ENCODE measurements at places on chromosomes 4 and X.

DNA sequence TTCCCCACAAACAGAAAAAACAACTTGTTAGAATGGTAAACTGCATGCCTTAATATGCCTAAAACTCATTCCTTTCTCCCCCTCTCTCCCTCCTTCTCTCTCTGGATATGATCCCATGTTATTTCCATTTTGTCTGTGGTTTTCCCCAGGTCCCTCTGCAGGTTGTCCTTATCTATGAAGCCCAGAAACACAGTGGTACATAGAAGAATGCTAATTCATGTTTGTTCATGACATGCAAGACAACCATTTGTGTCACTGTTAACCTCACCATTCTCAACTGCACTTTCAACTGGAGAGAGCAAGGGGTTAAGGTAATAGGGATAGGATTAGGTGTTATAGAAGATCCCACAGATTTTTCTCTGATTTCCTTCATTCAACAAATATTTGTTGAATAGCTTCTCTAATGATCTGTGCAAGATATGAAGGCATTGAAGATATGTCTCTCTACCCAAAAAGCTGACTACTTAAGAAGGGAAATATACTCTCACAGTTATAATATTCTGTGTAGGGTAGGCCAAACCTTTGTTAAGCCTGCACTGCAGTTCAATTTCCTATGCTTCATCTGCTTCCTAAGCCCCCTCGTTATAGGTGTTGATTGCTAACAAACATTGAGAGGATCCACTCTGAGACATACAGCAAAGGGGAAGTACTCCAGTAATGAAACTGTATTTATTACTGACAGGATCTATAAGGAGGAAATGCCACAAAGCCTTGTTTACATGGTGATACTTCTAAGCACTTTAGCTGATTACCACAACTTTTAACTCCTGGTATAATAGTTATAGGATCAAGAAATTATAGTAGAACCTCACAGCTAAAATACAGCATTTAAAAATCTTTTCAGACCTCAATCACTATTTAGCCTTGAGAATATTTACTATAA, 96.1 kb downstream of the FRYL start:
- DNase-seq, result no peak

- no peak for DNase-seq
Observed at GRCh38 chr4:125780164-125780563, 465.4 kb downstream of the FAT4 start.

GRCh38 chr4:82866706-82867385, 24.1 kb downstream of the SEC31A start:
- no peak for DNase-seq

DNA sequence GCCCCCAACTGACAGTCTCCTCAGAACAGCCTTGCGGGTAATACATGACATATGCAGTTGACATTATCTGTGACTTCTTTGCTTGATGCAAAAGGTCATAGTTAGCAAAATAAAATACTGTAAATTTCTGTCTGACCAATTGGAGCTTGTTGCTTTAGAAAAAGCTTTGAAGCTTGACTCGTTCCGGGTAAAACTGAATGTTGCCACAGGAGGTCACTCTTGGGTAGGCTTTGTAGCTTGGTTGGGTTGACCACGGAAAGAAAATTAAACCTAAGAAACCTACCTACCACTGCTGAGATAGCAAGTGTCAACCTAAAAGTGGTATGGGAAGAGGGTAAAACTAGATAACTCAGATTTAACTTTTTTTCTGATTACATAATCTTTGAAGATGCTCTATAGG, 23.2 kb downstream of the PRPS2 start:
- no peak for DNase-seq

- no peak for DNase-seq
Observed at GRCh38 chrX:12881914-12882313, 15.0 kb downstream of the TLR7 start.

DNA sequence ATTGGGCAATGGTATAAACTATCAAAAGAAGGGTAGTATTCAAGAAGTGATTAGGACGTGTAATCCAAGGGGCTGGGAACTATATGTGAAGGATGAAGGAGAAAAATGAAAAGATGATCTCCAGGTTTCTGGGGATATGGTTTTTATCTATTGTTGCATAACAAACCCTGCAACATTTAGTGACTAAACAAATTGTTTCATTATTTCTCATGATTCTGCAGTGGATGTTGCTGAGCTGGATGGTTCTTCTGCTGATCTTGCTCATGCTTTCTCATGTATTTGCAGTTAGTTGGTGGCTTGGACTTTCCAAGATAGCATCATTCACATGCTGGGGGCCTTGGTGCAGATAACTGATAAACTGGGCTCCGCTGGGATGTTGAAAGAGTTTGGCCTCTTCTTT, 29.1 kb downstream of the PHOX2B start:
- DNase-seq, result no peak

- no peak for DNase-seq
Observed at GRCh38 chr4:6372649-6373525, 99.5 kb downstream of the PPP2R2C start.

DNA sequence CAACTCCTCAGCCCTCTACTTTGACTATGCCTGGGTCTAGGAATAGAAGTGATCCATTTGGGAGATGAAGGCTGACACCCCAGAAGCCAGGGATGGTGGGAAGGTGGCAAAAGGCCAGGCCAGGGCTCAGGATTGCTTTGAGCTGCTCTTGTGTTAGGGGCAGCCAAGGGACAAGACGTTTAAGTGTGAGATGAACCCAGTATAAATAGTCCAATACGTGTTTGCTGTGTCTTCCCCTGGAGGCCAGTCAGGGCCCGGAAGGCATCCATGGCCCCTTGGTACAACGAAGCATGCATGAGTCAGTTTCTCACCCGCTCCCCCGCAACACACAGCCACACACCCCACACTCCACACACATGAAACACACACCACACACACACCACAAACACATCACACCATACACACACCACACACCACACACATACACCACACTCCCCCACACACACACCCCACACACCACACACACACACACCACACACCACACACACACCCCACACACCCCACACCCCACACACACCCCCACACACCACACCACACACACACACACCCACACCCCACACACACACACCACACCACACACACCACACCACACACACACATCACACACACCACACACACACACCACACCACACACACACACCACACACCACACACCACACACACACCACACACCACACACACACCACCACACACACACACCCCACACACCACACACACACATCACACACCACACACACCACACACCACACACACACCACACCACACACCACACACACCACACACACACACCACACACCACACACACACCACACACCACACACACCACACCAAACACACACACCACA, 5.1 kb downstream of the STARD8 start:
- no peak for DNase-seq

DNA sequence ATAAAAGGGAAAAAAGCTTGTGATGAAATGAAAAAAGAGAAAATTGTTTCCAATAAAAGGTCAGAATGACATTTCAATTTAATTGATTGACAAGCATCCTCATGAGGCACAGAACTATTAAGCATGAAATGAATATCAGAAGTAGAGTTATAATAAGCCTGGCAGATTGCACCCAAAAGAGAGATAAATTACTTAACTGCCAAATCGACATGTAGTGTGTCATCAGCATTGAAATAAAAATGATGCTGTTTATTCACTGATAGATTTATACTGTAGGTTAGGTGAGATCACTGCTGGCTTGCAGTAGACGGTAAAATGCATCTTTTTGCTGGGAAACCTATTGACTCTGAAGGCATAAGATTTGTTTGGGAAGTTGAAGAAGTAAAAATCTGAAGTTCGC, 507.2 kb downstream of the FSTL5 start:
- no peak for DNase-seq

DNA sequence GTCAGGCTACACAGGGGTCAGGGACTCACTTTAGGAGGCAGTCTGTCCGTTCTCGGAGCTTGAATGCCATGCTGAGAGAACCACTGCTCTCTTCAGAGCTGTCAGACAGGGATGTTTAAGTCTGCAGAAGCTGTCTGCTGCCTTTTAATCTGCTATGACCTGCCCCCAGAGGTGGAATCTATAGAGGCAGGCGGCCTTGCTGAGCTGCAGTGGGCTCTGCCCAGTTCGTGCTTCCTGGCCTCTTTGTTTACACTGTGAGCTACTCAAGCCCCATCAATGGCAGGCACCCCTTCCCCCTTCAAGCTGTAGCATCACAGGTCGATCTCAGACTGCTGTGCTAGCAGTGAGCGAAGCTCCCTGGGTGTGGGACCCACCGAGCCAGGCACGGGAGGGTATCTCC, 31.5 kb upstream of the UNC5C start:
- no peak for DNase-seq

GRCh38 chr4:63717384-63717783, 691.9 kb downstream of the TECRL start:
- DNase-seq, result no peak

GRCh38 chr4:109079201-109079600, 223.3 kb downstream of the COL25A1 start:
- no peak for DNase-seq

DNA sequence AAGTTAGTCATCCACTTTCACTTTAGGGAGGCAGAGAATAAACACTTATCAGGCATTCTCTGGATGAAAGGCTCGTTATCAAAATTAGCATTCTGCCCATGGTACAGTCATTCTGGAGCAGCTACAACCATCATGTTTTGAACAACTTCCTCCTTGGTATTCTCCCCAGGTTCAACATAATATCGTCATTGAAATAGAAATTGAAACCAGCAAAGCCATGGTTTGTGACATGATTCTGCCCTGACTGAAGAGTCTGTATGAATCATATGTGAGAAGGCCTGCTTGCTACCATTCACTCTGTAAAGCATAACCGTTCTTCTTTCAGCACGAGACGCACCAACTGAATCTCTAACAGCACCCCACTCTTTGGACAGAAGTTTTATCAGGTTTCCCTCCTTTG, 127.5 kb upstream of the RADX start:
- no peak for DNase-seq

DNA sequence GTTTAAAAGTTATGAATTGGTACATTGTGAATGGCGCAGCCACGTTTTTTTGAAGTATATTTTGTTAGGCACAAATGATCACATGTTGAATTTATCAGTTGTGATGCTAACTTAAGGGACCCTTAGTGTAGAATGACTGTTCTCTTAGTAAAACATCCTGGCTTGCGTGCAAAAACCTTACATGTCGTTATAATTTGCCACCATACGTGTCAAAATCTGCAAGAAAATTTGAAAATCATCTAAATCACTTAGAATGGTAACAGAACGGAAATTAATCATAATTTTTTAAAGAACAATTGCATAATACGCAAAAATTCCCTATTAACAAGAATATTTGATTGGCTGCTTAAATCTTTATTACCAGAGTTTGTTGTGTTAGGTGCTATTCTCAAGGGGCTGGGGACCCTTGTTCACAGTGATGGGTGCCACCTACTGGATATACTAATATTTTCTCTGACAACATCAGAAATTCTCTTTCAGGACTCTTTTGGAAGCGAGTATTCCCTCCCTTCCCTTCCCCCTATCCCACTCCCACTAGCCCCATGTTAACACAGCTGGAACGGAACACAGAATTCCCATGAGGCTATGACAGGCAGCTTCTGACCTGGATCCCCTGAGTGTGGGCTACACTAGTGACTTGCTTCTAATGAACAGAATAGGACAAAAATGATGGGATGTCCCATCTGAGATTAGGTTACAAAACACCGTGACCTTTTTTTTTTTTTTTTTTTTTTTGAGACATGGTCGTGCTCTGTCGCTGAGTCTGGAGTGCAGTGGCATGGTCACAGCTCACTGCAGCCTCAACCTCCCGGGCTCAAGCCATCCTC, 71.8 kb downstream of the SUPT20HL2 start:
- no peak for DNase-seq

DNA sequence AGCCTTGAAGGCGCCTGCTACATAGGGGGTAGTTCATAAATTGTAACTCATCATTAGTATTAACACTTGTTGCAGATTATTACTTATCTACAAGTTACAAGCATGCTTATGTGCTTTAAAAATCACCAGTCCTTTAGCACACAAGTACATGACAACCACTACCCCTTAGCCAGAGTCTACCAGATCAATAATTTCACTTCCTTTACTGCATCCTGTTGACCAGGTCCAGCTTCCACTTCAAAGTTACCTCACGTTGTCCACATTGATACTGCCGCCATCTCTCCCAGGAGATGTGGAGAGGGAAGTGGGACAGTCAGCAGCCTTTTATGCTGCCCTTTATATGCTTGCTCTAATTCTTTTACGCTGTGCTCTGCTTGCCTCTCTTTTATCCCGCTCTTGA, 231.3 kb upstream of the CXXC4 start:
- no peak for DNase-seq

DNA sequence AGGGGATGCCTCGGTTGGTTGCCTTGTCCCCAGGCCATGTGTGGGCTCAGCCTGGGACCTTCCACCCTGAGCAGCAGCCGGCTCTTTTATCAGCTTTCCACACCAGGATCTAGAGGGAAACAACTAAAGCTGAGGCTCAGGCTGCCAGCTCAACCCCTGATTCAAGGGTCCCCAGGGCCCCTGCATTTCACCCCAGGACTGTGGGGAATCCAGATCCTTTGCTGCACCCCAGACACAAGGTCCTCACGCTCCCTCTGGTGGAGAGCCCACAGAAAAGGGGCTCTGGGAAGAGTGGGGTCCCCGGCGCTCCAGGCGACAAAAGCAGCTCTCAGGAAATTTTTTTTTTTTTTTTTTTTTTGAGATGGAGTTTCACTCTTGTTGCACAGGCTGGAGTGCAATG, 64.3 kb downstream of the ZFYVE28 start:
- DNase-seq, result no peak

- DNase-seq, result no peak
Observed at GRCh38 chr4:1463088-1463926, 57.1 kb upstream of the NKX1-1 start.

- no peak for DNase-seq
Observed at GRCh38 chrX:154991476-154991875, 31.0 kb downstream of the F8 start.

GRCh38 chrX:142999199-142999701, 26.5 kb upstream of the SPANXN4 start:
- DNase-seq, result no peak

GRCh38 chr4:89754531-89754930, 82.4 kb downstream of the SNCA start:
- DNase-seq, result no peak

DNA sequence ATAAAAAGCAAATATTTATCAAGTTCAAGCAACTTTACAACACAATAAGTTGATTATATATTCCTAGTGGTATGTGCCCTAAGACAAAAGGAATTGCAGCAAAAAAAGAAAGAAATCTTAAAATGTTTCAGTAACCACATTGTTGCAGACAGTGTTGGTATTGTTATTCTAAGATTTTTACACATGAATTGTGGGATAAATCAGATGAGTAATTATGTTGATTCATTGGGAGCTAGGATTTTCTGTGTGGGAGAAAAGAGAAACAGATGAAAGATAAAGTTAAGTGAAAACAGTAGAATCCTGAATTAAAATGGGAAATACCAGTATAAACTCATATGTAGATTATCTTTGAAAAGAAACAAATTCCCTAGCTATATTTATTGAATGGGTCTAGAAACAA, 362.4 kb downstream of the PPP3CA start:
- DNase-seq, result no peak

- no peak for DNase-seq
Observed at GRCh38 chr4:39427520-39428114, 20.9 kb downstream of the KLB start.

- no peak for DNase-seq
Observed at GRCh38 chr4:110020646-110021443, 108.2 kb downstream of the EGF start.
